ENCODE measurements at places on chromosomes 6 and 20.

DNA sequence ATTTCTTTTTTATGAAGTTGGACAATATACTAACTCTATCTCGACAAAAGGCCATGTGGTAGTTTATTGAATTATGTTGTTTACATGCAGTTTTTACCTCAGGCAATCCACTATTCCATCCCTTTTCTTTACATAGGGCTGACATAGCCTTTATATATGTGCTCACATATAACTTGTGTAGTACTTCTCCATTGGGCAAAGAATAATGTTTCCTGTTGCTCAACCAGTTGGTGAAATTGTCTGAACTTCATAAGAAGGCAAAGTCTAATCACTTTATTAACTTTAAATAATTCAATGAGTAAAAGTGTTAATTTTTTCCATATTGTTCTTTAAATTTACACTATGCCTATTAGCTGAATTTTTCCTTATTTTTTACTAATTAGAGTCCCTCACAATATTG lies 1272.1 kb downstream of the EPHA7 start:
- no peak for DNase-seq

DNA sequence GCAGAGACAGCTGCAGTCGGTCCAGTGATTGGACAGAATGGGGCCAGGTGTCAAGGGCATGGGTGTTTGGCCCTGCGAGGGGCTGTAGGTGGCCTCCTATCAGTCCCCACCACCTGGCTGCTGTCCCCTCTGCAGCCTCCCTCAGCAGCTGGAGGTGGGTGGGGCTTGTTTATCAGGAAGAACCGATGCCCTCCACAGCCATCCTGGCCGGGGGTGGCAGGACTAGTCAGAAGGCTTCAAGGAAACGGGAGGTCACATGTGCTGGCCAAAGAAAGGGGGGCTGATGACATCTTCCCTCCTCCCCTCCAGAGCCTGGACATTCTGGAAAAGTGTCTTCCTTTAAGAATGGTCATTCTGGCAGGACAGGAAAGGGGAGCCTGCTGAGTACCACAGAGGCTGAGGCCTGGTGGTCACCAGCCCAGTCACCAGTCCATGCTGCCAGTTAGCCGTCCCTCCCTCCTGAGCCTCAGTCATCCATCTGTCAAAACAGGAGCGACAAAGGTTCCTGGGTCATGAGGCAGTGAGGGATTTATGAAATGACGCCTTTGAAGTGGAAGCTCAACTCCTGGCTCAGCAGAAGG lies 4.1 kb downstream of the FAM210B start:
- DNase-seq: no peak

DNA sequence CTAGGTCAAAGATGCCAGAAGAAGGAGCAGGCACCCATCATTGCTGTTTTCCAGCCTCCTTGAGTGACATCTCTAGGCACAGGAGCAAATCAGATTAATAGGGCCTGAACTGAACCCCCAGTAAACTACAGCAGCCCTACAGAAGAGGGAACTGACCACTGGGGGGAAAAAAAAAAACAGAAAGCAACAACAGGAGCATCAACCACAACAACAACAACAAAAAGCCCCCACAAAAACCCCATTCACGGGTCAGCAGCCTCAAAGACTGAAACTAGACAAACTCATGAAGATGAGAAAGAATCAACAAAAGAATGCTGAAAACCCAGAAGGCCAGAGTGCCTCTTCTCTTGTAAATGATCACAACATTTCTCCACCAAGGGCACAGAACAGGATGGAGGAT lies 537.4 kb upstream of the BTBD3 start:
- DNase-seq: no peak

DNA sequence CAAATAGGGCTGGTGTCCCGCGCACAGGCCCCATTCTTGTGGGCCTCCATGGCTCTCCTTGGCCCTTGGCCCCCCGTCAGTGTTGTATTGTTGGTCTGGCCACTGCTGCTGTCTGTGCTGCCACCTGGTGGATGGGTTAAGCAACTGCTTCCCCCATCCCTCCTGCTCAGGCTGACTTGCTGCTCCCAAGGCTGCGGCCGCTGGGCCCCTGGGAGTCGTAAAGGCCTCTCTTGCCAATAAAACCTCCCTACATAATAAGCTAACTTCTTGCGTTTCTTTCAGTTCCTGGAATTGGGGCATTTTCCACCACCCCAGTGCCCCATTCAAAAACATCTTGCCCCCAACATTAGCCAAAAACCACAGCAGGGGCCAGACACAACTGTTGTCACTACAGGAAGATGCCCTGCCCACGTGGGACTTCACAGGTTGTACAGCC lies 27.1 kb downstream of the CD83 start:
- DNase-seq: peak; percentile 63

DNA sequence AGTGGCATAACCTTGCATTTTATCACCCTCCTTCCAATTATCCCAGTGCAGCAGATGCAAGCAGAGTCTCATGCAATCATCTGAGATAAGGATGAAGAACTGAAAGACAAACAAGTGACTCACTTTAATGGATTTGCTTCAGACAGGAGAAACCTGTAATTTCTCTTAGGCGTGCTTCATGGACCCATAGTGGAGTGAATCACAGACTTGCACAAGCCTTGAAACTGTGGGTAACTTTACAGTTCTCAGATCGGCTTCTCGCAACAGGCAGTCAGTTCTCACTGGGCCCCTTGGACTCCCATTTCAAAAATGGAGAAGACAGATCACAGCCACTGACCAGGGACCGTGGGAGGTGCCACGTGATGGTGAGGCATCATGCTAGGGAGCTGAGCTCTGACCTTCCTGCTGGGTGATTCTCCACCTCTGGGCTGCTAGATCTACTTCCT lies at the start of gene ADGRF4:
ADGRF4 (plus strand) TSS at position 239 of the 446 bp plus-strand sequence. CDS start 8,666 bp downstream, outside the sequence.
- DNase-seq: no peak

DNA sequence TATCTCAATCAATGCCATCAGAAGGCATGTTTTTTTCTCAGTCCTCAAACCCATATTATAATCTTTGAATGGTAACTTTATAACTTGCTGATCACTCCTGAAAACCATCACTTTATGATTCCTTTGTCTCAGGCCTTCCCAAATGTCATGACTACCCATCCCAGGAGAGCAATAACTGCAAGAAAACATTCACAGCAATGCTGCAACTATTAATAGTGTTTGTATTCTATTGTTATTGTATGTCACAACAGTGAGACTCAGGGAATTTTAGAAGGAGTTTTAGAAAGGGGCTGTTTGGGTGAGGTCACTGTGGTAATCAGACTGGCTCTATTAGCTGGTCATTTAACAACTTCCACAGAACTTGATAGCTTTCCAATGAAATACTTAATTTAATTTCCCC lies 301.4 kb upstream of the TBX18 start:
- DNase-seq: no peak
